ENCODE measurements at places on chromosomes 7 and 10.

DNA sequence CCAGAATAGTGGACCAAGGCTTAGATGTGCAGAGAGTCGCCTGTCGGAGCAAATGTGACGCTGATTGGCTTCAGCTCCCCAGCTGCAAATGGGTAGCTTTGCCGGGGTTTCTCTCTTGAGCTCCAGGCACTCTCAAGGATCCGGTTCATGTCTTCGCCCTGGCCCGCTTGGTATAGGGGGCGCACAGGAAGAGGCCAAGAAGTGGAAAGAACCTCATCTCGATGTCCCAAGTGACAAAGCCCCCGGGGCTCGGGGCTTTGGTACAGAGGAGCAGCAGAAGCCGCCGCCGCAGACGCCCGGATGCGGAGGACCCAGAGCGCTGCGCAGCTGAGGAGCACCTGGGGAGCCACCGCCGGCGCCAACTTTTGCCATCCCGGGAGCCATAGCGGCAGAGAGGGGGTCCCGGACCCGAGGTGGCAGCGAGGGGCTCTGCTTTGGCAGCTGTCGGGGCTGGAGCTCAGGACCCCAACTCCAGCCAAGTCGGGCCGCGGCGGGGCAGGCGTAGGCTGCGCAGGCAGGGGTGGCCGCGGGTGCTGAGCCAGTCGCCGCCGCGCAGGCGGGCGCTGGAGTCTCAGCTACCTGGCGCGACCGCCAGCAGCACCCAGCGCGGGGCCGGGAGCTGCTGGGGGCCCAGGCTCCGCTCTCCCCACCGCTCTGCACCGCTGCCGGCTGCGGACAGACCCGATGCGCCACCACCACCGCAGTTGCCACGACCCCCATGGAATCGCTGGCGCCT is 466.6 kb downstream of the XPNPEP1 start:
- no peak for DNase-seq

GRCh38 chr10:99964791-99965190 is 45.0 kb downstream of the DNMBP start:
- no peak for DNase-seq

DNA sequence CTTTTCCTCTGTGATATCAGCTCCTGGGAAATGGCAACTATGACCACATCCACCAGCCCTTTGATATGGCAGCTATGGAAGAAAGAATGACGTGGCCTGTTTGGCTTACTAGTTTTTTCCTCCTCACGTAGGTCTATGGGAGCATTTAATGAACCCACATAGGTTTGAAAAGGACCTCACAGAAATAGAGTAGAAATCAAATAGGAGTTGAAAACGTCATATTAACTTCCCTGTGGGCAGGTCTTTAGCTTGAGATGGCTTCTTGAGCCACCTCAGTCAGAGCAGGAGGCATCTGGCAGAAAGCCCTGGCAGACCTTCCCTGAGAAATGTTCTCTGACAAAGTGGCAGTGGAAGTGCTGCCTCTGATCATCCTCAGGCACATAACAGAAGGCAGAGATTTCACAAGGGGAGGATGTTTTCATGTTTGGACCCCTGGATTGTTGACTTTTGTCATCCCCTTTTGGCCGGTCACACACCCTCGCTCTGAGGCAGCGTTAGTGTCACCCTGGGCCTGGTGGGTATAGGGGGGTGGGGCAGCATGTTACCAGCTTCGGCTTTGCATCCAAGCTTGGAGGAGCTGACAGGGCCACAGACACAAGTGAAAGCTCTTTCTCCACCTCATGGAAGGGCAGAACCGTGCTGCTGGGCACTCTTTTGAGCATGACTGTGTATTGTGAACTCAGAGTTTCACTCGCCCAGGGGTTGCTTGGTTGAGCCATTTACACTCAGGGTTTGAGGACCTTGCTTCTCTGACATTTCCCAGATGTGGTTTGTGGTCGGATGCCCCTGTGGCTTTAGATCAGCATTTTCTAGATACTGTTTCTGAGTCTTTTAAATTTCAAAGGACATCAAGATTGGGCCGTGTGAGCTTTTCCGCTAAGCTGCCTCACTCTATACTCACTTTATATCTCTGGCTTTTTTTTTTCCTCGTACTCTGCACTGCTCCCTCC is 184.2 kb downstream of the STK31 start:
- no peak for DNase-seq

GRCh38 chr10:69327463-69328379 is 49.4 kb downstream of the HK1 start:
- no peak for DNase-seq

- no peak for DNase-seq
These were observed 1059.4 kb downstream of the NRG3 start for GRCh38 chr10:82934429-82934828.

DNA sequence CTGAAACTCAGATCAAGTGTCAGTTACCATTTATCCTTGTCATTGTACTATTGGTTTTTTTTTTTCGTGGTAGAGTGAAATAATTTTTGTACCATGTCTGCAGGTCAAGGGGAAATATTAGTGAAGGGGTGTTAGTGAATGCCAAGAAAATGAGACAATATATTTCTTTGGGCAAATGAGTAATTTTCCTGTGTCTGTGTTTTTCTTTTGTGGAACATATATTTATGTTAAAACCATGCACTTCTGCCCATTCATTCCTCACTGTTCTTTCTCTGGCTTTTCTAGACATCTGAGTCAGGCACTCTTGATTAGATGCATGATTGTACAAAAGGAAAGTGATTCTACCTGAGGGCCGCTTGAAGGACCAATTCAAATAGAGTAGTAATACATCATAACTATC is 161.6 kb downstream of the BICC1 start:
- no peak for DNase-seq

GRCh38 chr10:62978482-62978881 is 154.6 kb upstream of the NRBF2 start:
- DNase-seq: no peak

DNA sequence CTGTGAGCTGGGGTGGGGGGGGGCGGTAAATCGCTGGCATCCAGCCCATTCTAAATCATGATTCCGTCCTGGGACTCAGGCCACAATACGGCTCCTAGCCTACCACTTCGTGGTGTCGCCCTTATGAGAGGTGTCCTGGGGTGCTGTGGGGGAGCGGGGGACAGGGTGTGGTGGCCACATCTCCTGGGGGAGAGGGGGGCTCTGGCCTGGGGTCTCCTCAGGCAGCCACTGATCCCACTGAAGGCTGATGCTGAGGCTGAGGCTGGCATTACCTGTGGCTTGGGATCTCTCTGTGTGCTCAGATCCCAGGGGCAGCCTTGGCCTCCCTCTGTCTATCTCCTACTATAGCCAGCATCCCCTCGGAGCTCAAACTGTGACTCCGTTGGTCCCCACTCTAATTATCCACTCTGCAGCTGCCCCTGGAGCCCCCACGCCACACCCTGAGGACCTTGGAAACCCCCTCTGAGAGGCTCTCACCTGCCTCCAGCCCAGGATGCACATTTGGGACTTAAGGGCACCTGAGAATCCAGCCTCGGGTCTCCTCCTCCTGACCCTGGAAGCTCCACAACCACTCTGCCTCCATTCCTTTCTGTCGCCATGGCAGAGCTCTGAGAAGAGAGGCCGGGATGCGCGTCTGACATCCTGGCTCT is 249.3 kb upstream of the TCERG1L start:
- DNase-seq: no peak

DNA sequence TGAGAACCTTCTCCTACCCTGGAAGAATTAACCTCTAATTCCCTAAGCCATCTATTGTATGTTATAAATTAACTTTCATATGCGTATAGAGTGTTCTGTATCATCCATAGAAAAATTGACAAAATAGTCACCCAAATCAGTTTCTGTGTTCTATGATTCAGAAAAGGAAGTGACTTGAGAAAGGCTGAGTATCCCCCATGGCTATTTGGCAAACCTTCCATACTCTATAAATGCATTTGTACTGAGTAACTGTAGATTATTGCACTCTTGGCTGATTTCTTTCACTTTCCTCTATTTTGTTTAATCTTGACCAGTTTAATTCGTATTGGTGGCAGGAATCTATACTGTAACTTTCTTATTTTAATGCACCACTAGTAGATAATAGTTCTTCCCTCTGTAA is 182.2 kb downstream of the HTR7 start:
- no peak for DNase-seq

- DNase-seq: no peak
These were observed 212.9 kb downstream of the SNX10 start for GRCh38 chr7:26504411-26505120.

- no peak for DNase-seq
These were observed 57.9 kb upstream of the BAMBI start for GRCh38 chr10:28619455-28619854.

- no peak for DNase-seq
These were observed 52.8 kb upstream of the AOAH start for GRCh38 chr7:36777062-36777461.

GRCh38 chr10:63866075-63866746 is 345.0 kb downstream of the REEP3 start:
- peak; percentile 45 for DNase-seq

GRCh38 chr7:10793995-10794775 is 179.5 kb upstream of the PHF14 start:
- DNase-seq: no peak
